ENCODE measurements at places on chromosomes 4 and X.

GRCh38 chr4:86449746-86450588 is 90.1 kb upstream of the MAPK10 start:
- DNase-seq: peak; percentile 75

DNA sequence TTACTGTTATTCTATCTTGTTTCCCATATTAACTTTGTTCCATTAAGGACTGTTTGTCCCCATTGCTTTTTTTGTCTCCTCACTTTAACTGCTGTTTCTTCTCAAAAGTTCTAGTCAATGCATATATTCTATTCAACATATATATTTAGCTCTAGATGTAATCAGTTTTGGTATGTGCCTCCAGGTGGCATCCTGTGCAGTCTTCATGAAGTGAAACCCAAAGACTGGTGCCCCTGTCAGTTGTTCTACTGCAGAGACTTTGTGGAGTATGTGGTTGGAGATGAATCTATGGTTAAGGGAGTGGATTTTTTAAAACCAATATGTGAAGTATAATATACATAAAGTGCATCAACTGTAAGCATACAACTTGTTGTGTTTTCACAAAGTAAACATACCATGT is 57.0 kb downstream of the VAMP7 start:
- no peak for DNase-seq

GRCh38 chr4:47500776-47501175 is 15.7 kb downstream of the ATP10D start:
- DNase-seq: no peak

- no peak for DNase-seq
Measured at GRCh38 chrX:32421266-32421665, 790.1 kb downstream of the DMD start.

DNA sequence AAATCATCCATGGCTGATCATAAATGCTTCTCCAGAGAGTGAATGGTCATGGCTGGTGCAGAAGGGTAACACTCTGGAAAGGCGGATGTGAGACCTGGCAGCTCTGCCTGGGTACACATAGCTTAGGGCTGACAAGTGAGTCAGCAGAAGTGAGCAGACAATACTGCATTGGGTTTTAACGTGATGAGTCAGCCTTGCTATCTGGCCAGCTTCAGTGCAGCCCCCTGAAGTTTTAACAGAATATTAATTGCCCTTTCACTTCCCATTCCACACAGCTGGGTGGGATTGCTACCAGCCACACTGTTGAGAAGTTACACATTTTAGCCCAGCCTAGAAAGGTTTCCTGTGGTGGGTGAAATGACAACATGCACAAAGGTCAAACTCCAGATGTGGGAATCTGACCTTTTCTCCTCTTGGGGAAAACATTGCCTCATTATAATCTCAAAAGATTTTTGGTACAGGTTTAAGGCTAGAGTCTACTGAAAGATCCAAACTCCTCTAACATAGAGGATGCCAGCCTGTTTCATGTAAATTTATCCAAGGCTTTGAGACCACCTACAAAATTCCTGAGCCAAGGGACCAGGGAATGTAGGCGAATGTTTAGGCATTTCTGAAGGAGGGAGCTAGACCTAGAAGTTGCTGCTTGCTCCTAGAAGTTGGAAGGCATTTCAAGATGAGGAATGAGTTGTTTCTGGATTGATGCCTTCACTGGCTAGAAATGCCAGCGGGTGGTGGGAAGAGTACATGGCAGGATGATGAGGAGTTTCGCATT is 230.3 kb upstream of the PGRMC2 start:
- peak; percentile 65 for DNase-seq

DNA sequence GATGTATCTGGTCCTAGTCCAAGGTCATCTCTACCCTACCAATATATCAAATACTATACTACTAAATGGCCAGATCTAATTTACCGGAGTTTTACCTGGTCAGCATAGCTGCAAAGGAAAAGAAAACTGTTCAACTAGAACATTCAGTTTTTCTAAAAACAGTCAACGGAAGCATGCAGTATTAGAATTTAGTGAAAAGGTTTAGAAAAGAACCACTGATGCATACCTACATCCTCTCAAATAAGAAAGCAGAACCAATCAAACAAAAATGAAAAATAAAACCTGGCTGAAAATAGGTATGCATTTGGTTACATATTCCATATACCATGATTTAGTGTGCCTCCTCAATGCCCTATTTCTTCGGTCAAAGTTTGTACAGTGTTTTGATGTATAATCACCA is 140.0 kb downstream of the CHM start:
- DNase-seq: no peak

GRCh38 chr4:68249434-68249833 is 3.9 kb upstream of the TMPRSS11B start:
- no peak for DNase-seq

DNA sequence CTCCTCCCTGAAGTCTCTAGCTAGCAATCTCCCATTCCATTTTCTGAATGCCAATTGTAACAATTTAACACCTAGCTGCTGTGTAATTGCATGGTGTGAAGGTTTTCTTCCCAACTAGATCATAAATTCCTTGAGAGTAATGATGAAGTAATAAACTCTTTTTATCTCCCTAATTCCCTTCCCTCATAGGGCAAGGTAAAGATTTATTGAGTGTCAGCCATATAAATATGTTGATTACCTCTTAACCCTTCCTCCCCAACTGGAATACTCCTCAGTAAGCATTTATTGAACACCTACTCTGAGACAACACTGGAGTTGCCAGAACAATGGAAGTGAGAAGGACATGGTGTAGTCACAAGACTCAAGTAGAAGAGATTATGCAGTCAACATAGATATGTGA is 112.7 kb downstream of the CLCN5 start:
- no peak for DNase-seq

- peak; percentile 67 for DNase-seq
Measured at GRCh38 chr4:101885574-101885973, 95.0 kb downstream of the BANK1 start.

DNA sequence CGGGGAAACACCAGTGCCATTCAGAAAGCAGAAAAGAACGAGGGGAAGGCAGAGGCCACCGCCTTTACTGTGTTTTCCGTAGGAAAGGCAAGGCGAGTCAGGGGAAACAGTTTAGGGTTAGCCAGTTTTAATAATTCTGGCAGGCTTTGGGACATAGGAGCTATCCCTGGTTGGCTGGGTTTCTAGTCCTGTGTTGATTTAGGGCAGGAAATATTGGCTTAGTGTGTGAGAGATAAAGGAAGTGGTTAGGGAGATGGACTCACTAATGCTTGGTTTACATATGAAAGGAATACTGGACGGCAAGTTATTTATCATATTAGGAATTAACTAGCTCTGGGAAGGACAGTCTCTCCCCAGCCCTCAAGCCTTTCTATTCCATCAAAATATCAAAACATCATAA is 53.1 kb downstream of the SYNPO2 start:
- DNase-seq: peak; percentile 67

DNA sequence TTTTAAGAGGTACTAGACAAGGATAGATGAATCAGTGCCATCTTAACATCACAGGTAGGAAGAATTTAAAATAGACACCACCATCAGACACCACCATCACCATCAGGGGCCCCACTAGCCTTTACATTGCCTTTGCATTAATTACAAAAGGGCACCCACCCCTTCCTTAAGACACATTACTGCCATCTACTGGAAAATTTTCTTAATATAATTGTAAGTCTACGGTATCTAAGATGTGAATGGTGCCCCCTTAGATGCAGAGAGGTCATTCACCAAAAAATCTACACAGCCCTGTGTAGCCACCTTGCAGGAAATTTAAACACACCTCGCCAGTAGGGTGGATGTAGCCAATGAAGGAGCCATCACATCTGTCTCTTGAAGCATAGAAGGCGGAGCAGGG is 184.1 kb downstream of the MID1IP1 start:
- peak; percentile 64 for DNase-seq

GRCh38 chr4:6002926-6003325 is 15.3 kb downstream of the C4orf50 start:
- no peak for DNase-seq

DNA sequence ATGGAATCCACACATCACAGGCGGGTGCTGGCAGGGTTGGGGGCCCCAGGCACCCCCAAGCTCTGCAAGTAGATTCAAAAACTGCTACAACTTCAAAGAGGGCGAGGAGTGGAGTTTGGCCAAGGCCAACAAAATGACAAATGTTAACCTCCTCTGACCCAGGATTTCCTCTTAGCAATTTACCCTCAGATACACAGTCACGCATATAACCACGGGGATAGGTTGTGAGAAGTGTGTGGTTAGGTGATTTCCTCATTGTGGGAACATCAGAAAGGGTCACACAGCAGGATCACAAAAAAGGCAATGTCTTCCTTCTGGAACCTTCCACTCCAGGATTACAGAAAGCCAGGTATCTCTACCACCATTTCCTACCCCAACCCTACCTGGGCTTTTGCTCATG is 62.4 kb downstream of the C4orf50 start:
- no peak for DNase-seq

DNA sequence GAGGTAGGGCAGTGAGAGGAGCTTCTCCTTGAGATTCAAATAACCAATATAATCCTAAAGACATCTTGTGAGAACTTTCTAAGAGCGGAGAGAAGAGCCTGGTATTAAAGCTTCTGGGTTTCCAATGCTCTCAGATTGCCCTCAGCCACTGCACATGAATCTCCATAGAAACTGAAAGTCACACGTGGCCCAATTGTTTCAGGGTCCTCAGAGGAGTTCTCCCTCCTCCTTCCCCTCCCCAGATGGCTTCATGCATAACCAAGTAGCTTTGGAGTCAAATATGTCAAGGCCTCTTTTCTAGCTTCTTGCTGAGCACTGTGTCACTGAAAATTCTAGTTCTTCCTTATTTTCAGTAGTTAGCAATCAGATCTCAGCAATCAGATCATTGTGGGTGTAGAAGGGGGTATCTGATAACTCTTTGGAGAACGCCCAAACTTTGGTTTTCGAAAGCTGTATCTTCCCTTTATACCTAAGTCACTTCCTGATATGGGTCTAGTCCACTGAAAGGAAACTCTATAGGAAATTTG is 2.2 kb downstream of the BTK start:
- DNase-seq: no peak

DNA sequence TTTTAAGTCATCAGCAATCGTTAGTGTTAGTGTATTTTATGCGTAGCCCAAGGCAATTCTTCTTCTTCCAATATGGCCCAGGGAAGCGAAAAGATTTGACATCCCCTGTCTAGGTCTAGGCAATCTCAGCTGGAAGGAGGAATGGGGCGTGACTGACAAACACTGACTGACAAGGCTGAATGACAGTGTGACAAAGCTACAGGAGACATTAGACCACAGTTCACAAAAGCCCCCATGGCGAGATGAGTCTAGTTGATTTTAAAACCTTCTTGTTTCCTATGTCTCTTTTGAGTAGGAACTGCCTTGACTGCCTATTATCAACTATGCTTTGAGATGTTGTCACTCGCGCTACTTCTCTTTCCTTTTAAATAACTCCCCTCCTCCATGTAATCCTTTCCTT is 42.3 kb downstream of the QRFPR start:
- DNase-seq: no peak

GRCh38 chrX:114162068-114162735 is 421.7 kb upstream of the HTR2C start:
- DNase-seq: no peak

DNA sequence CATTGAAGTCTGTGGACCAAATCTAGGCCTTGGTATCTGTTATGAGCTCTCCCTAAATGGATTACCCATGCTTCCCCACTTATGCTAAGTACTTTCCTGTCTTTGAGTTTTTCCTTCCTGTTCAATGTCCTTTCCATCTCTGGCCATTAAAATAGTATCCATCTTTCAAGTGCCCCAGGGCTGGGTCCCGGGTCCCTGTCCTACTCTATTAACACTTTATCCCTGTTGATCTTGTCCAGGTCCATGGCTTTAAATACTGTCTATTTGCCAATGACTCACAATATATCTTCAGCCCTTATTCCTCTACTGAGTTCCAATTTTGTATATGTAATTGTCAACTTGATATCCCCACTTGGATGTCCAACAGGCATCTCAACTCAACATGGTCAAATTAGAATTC is 17.7 kb upstream of the RPS6KA3 start:
- DNase-seq: no peak

- DNase-seq: no peak
Measured at GRCh38 chr4:101527188-101527587, 179.9 kb upstream of the PPP3CA start.

DNA sequence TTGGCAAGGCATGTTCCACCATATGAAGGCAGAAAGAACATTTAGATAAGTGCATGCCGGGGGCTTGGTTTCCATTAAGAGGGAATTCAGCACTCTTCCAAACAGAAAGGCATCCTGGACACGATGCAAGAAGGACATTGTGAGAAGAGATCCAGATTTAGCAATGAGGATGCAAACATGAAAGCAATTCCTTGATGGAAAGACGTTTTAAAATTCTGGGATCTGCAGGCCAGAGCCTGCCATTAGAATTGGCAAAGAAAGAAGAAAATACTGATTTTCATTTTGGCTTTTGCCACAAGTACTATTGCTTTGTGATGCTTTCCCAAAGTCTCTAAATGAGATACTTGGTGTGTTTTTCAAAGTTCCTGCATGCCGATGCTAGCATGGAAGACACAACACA is 367.6 kb downstream of the PPP3CA start:
- no peak for DNase-seq

DNA sequence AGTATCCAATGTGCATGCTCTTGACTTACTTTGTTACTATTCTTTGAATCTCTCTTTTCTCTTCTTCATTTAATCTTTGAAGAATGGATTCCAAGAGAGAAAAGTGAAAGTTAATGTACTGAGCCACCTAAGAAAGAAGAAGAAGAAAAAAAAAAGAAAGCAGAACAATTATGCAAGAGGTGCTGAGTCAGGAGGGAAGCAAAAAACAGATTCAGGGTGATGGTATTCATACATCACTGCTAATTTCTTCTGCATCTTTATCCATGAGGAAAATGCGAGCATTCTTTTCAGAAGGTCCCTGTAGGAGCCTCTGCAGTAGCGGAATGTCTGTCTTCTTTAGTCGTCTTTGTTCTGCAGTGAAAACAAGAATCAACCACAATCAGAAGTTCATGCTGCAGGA is 43.9 kb downstream of the RASSF6 start:
- no peak for DNase-seq

DNA sequence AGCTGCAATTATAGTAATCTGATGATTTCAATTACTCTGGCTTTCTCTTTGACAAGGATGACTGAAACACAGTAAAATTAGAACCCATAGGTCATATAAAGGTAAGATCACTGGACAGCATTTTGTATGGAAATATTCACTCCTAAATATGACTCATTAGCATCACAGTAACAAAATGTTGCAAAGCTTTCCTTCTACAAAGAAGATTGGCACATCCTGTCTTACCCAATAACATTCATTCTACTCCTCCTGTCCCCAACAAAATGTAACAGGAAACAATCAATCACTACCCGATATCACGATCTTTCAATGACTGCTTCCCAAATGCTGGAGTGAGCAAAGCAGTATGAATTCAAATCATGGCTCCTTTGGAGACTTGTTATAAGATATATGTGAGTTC is 95.3 kb downstream of the FANCB start:
- DNase-seq: no peak

- peak; percentile 95 for DNase-seq
Measured at GRCh38 chrX:129235903-129236302, 287.4 kb downstream of the SMARCA1 start.
